Bronchial epithelial cell (primary cell): ENCODE measurements at places on chromosomes 6 and 20. TPM values are rescaled to one million over a fixed set of nuclear protein-coding genes. Genes with fewer than 3 reads are reported as not detected.

DNA sequence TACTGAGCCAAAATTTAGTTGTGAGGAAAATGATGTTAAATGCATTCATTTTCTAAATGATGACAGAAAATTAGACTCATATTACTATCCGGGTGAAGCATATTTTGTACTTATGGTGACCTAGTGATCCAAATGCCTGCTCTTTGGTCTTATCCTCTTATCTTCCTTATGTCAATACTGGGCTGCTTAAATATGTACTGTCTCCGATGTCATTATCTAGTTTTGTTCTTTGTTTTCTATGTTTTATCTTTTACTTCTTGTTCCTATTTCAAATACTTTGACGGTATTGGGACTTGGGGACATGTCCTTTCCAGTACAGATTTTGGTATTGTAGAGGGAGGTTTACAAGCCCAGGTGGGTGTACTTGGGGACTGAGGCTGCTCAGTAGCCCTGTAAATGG lies 124.6 kb upstream of the ESR1 start:
- DNase-seq: no peak

GRCh38 chr6:35021004-35021403 lies 120.1 kb downstream of the TCP11 start:
- no peak for DNase-seq

- DNase-seq: no peak
Measured at GRCh38 chr6:46677314-46677654, 10.4 kb upstream of the TDRD6 start.

DNA sequence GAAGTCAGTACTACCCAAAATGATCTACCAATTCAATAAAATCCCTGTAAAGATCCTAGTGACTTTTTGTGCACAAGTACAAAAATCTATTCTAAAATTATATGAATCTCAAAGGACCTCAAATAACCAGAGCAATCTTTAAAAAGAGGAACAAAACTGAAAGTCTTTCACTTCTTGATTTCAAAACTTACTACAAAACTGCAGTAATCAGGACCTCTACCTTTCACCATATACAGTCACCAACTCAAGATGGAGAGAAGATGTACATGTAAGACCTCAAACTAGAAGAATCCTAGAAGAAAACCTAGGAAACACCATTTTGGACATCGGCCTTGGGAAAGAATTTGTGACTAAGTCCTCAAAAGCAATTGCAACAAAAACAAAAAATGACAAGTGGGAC lies 109.5 kb upstream of the CD93 start:
- DNase-seq: no peak

- peak; percentile 59 for DNase-seq
Measured at GRCh38 chr6:105733556-105734162, 330.8 kb upstream of the PREP start.

DNA sequence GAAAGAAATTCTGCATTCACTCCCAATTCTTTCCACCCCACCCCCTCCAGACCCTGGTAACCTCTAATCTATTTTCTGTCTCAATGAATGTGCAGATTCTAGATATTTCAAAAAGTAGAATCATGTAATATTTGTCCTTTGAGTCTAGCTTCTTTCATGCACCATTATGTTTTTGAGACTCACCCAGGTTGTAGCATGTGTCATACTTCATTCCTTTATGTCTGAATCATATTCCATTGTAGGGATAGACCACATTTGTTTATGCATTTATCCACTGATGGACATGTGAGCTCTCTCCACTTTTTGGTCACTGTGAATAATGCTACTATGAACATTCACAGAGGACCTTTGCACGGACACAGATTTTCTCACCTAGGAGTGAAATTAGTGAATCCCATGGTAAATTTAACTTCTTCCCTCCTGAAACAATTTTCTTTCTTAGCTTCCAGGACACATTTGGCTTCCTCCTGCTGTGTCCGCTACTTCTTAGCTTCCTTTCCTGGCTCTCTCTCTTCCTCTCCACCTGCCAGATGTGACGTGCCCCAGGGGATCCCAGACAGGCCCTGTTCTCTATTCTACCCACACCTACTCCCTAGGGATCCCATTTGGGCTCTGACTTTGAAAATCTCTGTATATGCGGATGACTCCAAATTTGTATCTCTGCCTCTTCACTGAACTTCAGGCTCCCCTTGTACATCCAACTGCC lies 24.1 kb upstream of the ARFGEF2 start:
- DNase-seq: peak; percentile 88

DNA sequence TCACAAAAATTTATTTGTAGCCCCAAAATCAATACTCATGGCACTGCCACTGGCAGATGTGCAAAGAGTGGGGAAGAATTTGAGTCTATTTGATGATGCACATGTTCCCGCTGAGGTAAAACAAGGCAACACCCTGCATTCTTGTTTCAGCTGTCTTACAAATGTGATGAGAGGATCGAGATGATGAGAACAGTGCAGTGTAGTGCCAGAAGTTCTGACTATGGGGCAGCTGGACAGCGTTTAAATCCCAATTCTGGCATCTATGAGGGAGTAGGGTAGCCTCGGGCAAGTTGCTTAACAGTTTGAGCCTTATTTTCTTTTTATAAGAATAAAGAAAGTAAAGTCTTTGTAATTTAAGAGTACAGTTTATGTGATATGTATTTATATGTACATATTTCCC lies 296.7 kb upstream of the FKBP1C start:
- no peak for DNase-seq

DNA sequence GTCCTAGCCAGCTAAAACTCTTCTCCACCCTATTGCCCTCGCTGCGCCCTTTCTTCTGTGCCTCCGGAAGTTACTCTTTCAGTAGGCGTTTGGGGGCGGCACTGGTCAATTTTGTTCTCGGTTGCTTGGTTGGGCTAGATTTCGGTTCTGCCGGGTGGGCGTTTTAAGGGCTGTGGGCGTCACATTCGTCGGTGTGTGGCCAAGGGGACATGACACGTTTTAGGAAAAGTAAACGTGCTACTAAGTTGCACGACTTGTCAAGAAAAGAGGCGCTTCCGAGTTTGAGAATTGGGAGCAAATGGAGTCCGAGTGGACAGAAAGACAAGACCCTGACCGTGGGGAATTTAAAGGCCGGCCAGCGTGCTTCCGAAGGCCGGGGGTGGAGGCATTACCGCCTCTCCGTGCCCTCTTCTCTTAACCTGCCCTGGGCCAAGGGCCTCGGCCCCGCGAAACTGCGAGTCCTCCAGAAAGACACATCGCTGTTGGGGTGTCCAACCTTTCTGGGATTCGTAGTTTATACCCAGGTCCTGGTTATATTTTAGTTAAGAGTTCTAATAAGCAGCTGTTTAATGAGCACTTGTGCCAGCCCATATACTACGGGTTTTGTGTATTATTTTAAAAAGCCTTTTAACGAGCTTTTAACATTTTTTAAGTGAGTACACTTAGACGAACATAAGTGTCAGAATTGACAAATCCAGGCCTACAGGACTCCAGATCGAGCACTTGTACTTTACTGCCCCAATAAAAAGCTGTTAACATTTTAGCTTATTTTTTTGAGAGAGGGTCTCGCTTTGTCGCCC lies 664 bp upstream of the BAG6 start:
- no peak for DNase-seq

DNA sequence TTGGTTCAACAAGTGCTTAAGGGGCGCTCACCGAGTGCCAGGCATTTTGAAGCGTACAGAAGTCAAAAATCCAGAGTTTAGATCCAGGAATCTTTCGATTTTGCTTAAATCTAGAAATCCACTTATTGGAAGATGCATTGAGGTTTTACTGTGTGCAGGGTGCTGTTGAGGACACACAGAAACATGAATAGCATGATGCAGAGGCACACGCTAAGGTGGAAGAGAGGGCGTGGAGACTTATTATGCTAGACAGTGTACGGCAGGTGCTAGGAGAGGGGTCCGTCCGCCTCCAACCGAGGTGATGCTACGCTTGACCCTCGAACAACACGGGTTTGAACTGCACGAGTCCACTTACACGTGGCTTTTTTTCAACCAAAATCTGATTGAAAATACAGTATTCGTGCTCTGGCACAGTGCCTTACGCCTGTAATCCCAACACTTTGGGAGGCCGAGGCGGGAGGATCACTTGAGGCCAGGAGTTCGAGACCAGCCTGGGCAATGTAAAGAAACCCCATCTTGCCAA lies 1.0 kb upstream of the KIF13A start:
- peak; percentile 57 for DNase-seq

DNA sequence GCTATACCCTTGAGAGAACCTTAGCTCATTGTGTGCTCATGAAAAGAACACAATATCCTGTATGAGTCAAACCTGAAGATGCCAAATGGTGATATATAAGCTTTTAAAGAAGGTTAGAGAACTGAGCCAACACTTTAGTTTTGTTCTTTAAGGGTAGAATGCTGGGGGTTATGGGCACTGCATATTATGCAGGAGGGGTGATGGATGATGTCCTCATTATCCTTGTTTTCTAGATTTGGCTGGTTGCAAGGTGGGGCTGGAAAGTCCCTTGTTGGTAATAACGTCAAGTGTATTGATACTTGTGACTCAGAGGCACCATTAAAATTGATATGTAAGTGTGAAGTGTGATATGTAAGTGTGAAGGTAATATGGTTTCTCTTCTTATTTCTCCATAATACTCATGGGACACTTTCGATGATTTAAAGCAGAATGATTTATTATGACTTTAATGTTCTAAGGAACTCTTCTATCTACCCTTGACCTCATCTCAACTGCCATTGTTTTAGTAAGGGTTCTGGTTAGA lies 113.7 kb upstream of the DTNBP1 start:
- no peak for DNase-seq

DNA sequence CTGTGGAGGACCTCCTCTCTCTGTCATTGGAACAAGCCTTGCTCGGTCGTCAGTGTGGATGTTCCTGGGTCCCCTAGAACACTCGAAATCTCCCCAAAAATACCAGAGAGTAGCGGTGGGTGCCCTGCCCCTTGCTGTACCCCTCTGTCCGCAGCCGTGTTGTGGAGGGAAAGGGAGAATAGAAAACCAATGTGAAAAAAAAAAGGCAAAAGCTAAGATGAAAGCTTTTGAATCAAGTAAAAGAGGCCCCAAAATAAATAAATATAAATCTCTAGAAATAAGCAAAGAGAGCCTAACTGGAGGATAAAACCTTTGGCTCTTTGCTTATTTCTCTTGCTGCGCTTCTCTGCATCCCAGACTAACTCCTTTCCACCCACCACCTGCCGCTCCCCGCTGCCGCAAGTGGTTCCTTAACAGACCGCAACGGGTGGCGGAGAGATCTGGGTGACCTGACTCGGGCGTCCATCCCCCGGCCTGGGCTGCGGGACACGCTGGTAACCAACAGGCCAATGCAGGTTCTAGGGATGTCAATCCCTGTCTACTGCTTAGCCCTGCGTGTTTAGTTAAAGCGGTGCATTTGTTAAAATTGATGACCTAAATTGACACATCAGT lies 110.0 kb downstream of the GPX5 start:
- DNase-seq: no peak

DNA sequence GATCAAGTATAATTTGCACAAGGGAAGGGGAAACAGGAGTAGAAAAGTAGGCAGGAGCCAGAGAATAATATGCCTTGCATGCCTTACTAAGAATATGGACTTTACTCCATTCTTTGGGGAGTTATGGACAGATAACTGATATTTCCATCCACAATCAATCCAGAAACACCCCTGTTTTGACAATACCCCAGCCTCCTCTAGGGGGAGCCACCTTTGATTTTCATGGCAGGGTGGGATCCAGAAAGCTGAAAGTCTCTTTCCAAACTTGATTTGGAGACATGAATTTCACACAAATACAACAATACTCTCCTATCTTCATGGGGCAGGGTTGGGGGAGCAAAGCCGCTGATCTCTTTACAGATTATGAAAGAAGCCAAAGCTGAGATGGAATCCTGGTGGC lies 404.1 kb downstream of the FOXA2 start:
- no peak for DNase-seq

DNA sequence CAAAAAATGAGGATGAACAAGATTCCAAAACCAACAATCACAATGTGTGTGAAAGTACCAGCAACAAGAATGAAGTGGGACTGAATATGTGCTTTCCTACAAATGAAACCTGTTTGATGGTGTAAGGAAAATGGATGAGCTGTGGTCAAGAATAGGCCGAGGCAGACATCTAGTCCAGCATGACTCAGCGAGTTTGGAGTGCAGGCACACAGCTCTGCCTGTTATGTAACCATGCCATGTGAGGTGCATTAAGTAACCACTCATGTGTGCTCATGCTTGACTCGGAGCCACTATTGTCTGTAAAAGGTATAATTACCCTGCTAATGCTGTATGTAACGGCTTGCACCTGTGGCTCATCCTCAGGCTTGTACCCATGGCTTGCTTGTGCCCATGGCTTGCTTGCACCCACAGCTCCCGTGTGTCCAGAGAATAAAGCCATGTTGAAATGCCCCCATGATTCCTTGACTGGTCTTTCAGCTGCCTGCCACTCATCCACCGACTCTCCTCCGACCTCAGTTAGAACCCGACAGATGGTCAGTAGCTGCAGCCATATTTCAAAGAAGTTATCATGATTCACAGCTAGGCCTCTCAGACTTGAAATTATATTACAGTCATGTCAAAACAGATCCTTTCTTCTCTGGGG lies 98.7 kb downstream of the BACH2 start:
- DNase-seq: peak; percentile 80

DNA sequence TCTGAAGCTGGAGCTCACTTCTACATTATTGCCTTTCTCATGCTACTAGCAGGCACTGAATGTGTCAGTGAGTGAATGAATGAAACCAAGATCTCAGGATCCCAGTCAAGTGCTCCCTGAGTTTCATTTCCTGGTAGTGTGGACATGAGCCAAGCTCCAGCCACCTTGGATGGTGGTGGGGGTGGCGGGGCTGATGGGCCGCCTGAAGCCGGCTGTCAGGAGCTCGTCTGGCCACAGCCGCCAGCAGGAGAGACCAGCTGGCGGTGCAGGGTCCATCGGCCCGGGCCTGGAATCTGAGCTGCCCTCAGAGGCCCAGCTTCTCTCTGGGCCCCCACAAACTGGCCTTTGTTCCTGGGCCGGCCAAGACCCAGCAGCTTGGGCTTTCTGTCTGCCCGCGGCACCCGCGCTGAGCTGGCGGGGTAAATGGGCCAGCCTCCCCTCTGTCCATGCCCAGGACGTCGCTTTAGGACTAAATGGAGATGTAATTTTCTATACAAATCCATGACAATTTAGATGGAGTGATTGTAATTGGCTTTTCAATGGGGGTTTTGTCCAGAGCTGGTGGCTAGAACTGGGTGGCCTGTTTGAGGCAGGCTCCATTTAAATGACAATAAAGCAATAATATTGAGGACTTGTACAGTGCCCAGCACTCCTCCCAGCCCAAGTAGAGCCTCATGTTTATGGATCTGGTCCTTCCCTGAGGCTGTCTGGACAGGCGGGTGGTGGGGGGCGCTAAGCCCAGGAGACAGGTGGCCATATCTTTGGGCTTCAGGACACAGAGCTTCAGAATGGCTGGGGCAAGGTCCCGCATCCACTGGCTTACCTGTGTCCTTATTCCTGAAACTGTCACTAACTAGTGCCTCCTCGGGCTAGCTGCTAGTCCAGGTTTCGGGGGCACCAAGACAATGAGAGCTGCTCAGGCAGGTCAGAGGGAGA lies 43.5 kb downstream of the NOL4L start:
- DNase-seq: no peak

- DNase-seq: no peak
Measured at GRCh38 chr6:54503144-54503543, 194.9 kb downstream of the TINAG start.

- DNase-seq: no peak
Measured at GRCh38 chr6:149925253-149925973, 2.5 kb upstream of the RAET1G start.

Gene PKIB
- total RNA-seq: 2.8 and 3.9 TPM in 2 replicates

Gene TINAG
- not detected in 2 replicates for total RNA-seq

Gene OLIG3
- not detected in 2 replicates for total RNA-seq
